ENCODE measurements at places on chromosomes 4 and X.

- no peak for DNase-seq
Observed at GRCh38 chrX:40081679-40082068, 16.1 kb downstream of the BCOR start.

GRCh38 chrX:122055460-122055859, 1008.0 kb downstream of the GLUD2 start:
- no peak for DNase-seq

DNA sequence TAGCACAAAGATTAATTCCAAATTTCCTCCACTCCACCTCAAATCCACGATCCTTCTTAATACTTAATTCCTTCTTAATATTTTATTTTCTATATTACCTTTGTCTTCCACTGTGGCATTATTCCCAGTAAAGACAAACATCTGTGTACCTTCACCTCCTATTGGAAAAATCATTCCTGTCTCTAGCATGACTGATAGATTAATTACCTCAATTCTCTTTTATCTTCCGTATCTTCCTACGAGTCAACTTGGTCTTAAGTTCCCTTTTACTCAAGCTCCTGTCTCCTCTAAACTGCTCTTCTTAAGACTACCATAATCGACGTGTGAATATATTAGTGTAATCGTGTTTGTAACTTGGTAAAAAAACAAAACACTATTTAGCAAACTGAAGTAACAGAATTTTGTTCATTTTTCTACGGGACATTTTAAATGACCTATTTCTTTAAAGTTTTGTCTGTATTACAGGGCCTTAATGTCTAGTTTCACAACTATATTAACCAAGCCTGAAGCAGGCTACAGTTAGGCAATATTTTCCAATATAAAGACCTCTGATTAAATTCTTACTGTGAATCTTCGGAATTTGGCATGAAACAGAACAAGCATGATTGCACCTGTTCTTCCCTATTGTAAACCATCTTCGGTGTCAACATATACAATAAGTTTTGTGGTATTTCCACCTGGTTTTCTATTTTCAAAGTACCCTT, 1.1 kb upstream of the USP38 start:
- no peak for DNase-seq

DNA sequence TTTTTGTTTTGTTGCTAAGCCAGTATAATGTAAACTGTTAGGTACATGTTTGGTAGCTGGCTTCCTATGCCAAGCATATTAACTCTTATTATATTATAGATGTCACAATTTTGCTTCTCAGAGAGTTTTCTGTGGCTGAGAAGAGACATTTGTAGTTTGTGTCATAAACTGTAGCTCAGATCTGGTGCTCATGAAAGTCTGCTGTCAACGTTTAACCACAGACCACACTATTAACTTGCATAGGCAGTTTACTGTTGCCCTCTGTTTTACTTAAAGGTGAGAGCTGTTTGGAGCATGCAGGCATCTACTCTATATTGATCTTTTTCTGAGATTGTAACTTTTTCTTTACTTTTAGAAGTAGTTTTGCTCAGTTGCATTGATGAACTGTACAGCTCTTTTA, 166.8 kb downstream of the TLL1 start:
- no peak for DNase-seq
